ENCODE measurements at places on chromosomes 5 and 9.

GRCh38 chr9:1837453-1838084 is 177.6 kb upstream of the SMARCA2 start:
- no peak for DNase-seq

DNA sequence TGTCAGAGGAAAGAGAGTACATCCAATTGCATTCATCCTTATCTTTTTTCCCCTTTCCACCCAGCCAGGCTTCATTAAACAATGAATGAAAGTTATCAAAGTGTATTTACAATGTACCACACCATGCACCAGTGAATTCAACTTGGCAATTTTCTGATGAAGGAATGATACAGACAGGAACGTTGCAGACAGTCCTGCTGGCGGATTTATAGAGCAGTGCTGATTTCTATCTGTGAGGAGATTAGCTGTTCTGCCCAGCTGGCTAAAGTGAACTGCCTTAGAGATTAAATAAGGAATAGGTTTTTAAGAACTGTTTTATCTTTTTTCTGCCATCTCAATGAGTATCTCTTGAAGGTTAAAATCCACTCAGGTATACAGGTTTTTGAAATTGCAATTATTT is 403.9 kb downstream of the CDH18 start:
- no peak for DNase-seq

DNA sequence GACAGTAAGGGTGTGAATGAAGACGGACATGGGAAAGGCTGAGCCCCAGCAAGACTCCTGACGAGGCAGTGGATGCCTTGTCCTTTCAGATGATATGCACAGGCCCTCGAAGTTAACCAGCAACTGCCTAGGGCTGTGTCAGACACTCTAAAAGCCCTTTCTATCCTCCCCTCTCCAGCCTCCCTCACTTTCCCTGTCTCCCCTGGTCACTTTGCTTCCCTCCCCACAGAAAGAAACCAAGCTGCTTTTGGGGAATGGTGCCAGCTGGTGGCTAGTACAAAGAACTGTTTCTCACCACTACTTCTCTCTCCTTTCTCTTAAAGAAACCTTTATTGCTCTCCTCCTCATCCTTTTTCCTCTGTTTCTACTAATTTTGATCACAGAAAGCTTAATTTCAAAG is 21.4 kb downstream of the LHFPL2 start:
- no peak for DNase-seq

DNA sequence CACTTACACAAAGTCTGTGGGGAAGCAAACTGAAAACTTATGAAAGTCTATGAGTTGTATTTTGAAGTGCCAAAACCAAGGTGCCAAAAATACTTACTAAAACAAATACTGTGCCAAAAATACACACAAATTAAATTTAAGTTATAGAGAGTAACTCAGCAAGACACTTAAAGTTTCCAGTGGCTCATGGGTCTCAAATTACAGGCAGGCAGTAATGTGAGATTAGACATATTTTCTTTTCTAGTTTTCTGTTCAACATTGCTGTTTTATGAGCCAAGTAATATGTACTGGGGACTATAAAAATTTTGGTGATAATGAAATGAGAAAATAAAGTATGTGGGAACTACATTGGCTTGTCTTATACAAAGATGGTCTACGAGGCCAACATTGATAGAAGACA is 172.2 kb upstream of the SNX2 start:
- no peak for DNase-seq

- DNase-seq = no peak
Measured at GRCh38 chr9:134670042-134670525, 28.5 kb downstream of the COL5A1 start.

- no peak for DNase-seq
Measured at GRCh38 chr5:149046196-149046829, 16.5 kb downstream of the SH3TC2 start.

DNA sequence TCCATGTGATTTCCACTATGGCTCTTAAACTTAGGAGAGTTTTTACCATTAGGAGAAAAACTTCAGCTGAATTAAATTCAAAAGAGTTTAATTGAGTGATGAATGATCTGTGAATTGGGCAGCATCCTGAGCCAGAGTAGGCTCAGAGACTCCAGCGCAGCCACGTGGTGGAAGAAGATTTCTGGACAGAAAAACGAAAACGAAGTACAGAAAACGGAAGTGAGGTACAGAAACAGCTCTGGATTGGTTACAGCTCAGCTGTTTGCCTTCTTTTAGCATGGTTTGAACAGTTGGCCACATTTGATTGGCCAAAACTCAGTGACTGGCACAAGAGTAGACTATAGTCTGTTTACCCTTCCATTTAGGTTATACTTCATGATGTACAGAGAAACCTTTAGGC is 69.2 kb upstream of the PLPP1 start:
- no peak for DNase-seq

GRCh38 chr5:30194595-30194994 is 998.9 kb upstream of the CDH6 start:
- DNase-seq = no peak

DNA sequence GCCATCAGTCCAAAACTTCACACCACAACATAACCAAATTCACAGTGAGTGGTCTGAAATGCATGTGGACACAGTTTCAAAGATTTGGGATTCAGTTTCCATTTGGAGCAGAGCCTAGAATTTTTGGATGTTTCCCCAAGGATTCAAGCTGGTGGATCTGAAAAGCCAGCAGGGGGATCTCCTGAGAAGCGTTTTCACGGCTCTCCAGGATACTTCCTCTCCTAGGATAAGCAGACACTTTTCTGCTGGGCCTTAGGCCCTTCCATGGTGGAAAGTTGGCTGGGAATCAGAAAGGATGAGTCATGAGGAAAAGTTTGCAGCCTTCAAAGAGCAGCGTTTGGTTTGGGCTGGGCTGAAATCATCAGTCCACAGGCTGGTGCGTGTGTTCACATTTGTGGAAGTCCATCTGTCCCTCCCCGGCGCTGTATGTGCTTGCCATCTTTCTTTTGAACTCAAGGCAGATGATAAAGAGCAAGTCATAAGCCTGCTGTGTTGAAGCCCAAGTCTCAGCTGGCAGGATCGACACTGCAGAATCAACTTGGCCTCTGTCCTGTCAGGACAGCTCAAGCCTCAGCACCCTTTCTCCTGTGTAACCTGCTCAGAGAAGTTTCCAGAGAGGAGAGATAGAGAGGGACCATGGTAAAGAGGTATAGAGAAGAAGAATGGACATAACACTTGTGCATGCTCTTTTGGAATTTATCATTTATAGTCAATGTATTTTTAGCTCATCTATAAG is 152.6 kb upstream of the MSX2 start:
- DNase-seq = no peak

GRCh38 chr5:76958991-76959767 is 6.3 kb downstream of the CRHBP start:
- no peak for DNase-seq

DNA sequence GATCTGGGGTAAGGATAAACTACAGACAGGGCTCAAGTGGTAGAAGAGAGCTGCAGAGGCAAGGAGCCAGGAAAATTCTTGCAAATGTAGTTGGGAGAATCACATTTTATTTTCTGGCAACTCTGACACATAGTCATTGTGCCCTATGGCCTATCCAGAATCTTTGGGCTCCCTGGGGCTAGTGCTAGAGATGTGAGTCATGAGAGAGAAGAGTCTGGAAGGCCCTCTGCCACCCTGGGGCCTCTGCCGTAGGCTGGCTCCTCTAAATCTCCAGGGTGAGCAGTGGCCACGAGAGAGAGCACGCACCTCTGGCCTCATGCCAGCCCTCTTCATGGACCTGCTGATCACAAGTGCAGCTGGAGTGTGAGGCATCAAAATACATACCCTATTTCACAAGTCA is 74.3 kb upstream of the SSBP2 start:
- no peak for DNase-seq

DNA sequence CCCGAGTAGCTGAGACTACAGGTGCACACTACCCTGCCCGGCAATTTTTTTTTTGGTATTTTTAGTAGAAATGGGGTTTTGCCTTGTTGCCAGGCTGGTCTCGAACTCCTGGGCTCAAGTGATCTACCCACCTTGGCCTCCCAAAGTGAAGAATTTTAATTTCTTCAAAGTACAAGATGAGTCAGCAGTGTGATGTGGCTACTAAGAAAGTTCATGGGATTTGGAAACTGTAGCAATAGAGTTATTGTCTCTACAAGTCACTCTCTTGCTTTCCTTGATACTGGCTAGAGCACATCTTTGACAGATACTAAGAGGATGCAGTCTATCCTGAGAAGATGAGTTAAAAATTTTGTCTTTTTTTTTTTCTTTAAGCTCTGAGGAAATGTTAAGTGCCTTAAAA is 1.6 kb downstream of the CREB3 start:
- DNase-seq = no peak

DNA sequence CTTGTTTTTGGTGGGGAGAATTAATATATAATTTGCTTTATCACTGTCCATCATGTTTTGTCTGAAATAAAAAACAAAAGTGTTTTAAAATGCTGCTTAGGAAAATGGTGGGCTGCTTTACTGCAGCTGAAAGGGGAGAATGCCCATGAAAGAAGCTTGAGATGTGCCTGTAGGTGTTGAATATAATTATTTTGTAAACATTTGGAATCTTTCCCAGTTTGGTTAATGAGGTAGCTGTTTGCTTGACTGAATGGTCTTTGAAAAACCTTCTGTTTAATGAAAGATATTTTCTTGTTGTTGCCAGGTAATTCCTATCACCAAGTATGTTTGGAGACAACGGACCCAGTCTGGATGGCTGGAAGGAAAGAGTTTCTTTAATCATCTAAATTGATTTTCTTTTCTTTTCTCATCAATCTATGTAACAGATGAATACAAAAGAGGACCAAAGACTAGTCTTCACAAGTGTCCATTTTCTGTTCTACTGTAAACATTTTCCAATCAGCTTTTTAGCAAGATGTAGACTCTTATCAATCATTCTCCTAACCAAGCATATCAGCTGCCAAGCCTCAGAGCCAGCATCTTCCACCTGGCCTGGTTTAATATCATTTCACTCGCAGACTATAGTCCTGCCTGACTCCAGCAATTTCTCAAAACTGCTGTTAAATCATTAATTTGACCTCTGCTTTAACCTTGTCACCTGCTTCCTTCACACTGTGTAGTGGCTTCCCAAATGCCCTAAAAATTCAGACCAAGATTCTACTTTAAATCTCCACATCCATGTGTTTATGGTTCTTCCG is 441.2 kb upstream of the CHD1 start:
- no peak for DNase-seq

GRCh38 chr9:96651626-96652025 is 3.5 kb downstream of the PRXL2C start:
- no peak for DNase-seq

DNA sequence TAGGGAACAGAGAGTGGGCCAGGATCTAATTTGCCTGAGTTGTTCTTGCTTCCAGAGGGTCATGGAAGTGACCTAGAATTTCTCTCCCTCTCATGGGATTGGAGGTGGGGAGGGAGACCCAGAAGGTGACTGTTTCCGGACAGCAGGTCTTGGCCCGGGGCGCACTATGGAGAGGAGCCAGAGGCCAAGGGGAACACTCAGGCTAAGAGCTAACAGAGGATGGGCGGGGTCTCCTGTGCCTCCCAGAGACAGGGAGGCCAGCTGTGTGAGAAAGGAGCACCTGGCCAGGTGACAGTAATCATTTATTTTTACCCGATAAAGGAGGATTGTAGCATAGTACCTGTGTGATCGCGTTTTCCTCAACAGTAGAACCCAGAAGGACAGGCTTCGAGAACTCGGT is 50.9 kb upstream of the ANKH start:
- DNase-seq = no peak

GRCh38 chr5:93941897-93942296 is 200.5 kb upstream of the POU5F2 start:
- DNase-seq = no peak

- DNase-seq = no peak
Measured at GRCh38 chr9:78026416-78026815, 5.2 kb downstream of the GNAQ start.

DNA sequence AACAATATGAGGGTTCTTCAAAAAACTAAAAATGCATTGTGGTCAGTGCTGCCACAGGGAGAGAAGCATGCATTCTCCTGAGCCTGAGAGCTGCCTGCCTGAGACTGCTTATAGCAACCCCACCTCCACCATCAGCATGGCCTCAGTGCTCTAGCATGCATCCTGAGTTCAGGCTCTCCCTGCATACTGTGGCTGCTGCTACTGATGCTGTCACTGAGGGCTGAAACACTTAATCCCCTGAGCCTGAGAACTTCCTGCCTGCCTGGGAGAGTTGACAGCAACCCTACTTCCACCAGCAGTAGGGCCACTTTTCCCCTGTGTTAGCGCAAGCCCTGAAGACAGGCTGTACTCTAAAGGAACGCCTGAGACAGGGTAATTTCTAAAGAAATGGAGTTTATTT is 206.0 kb downstream of the FBXO4 start:
- no peak for DNase-seq

GRCh38 chr9:2657427-2657826 is 35.8 kb downstream of the VLDLR start:
- DNase-seq = no peak

DNA sequence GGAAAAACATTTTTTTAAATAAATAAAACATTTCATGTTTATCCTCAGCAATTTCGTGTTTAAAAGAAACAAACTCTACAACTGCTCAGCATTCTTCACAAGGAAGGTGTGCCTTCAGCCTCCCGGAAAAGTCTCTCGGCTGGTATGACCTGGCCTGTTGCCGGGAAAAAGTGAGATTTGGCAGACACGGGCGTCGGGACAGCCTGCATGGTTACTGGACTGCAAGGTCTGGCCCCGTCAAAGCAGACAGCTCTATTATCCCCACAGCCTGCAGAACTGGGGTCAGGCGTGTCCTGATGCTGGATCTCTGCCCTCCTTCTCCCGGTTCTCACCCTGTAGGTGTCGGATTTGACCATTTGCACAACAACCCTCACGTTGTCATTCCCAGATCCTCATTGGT is 120.3 kb upstream of the SPATA31C2 start:
- DNase-seq = no peak

DNA sequence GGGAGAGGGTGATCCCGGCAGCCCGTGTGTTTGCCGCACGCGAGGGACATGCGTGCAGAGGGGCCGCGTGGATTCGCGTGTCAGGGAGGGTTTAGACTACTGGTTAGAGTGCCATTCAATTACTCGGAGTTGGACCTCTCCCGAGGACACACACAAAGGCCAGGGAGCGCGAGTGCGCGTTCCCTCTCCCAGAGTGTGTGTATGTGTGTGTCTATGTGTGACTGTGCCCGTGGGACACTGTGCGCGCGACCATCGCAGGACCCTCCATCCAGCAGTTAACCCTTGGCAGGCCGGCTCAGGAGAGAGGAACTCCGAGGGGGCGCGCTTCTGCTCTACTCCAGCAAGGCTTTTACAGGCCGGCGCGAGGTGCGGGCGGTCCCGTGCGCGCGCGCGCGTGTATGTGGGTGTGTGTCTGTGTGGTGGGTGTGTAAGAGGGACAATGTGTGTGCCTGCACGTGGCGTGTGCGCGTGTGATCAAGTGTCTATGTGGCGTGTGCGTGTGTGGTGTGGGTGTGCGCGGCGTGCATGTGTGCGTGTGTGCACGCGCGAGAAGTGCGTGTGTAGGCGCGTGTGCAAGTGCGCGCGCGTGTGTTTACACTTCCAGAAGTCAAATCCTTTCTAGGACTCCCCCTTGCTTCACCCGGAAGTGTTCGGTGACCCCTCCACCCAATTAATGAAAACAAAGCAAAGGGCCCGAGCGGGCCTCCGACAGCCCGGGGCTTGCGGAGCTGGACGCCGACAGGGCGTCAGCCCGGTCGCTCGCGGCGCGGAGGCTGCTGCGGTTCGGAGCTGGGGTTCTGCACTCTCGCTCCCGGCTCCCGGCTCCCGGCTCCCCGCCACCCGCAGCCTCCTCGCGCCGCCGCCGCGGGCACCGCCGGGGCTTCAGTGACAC is 75.3 kb upstream of the TBCA start:
- DNase-seq = no peak

GRCh38 chr5:6373081-6373846 is 5.1 kb downstream of the MED10 start:
- DNase-seq = no peak

GRCh38 chr5:34914671-34915138 is 599 bp downstream of the RAD1 start:
- DNase-seq = no peak

- DNase-seq = no peak
Measured at GRCh38 chr9:126203313-126203712, 123.3 kb upstream of the MVB12B start.

All from activated CD4-positive, CD25-positive, alpha-beta regulatory T cell (primary cell).